ENCODE measurements at places on chromosomes 4 and X. TPM values are rescaled to one million over a fixed set of nuclear protein-coding genes. Genes with fewer than 3 reads are reported as not detected.

The REPS2 gene
- not detected for total RNA-seq

The PHEX gene
- 0.07 TPM for total RNA-seq

The PDHA2 gene
- total RNA-seq: not detected

The NPY2R gene
- total RNA-seq: not detected

The CYSLTR1 gene
- total RNA-seq: 23.8 TPM

The TSPAN7 gene
- total RNA-seq: 0.21 TPM

The ADGRL3 gene
- not detected for total RNA-seq

The XKRX gene
- total RNA-seq: 0.12 TPM

The AMOT gene
- total RNA-seq: 0.69 TPM

The PWWP3B gene
- total RNA-seq: not detected

The LAGE3 gene
- 43.2 TPM for total RNA-seq

The RTL5 gene
- 0.07 TPM for total RNA-seq

The NDST4 gene
- total RNA-seq: not detected

The TRIM61 gene
- total RNA-seq: 1.1 TPM

The CT55 gene
- total RNA-seq: not detected

The NPFFR2 gene
- total RNA-seq: not detected

The SPANXD gene
- not detected for total RNA-seq

The PGRMC2 gene
- total RNA-seq: 36.3 TPM

The FAM133A gene
- total RNA-seq: not detected

The ADH4 gene
- not detected for total RNA-seq

The TBX22 gene
- total RNA-seq: not detected

The WDR45 gene
- 44.0 TPM for total RNA-seq

The EMCN gene
- not detected for total RNA-seq

The AFM gene
- total RNA-seq: not detected

The USP26 gene
- not detected for total RNA-seq

The KLHL13 gene
- total RNA-seq: 0.27 TPM

The STS gene
- total RNA-seq: 1.9 TPM

The CXCL11 gene
- not detected for total RNA-seq

The RHOXF2 gene
- total RNA-seq: not detected

The IQSEC2 gene
- total RNA-seq: 0.12 TPM

The CLTRN gene
- 0.21 TPM for total RNA-seq

The NEIL3 gene
- total RNA-seq: 34.6 TPM

The IGSF1 gene
- not detected for total RNA-seq

The CDKL5 gene
- total RNA-seq: 1.3 TPM

The NLGN3 gene
- 0.98 TPM for total RNA-seq

The MAGEA4 gene
- not detected for total RNA-seq
